ENCODE measurements at places on chromosomes 5 and 9.
A peak's percentile ranks its signal among the peaks of the same experiment; 100 is the strongest.

DNA sequence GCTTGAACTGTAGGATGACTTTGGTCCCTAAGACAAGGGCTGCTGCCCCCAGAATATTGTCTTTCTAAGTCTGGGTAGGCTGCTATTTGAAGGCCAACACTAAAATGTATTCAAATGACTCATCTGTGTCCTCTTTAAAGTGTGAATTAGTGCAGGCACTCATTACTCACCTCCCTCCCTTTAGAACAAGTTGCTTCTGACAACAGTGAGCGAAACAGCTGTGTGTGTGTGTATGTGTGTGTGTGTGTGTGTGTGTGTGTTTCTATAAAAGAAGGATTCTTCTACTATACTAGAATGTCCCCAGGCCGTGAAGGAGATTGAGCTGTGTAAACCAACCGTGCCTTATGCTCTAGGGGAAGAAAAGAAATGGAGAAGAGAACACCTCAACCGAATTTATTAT is 1337.2 kb downstream of the PTPRD start:
- no peak for DNase-seq

DNA sequence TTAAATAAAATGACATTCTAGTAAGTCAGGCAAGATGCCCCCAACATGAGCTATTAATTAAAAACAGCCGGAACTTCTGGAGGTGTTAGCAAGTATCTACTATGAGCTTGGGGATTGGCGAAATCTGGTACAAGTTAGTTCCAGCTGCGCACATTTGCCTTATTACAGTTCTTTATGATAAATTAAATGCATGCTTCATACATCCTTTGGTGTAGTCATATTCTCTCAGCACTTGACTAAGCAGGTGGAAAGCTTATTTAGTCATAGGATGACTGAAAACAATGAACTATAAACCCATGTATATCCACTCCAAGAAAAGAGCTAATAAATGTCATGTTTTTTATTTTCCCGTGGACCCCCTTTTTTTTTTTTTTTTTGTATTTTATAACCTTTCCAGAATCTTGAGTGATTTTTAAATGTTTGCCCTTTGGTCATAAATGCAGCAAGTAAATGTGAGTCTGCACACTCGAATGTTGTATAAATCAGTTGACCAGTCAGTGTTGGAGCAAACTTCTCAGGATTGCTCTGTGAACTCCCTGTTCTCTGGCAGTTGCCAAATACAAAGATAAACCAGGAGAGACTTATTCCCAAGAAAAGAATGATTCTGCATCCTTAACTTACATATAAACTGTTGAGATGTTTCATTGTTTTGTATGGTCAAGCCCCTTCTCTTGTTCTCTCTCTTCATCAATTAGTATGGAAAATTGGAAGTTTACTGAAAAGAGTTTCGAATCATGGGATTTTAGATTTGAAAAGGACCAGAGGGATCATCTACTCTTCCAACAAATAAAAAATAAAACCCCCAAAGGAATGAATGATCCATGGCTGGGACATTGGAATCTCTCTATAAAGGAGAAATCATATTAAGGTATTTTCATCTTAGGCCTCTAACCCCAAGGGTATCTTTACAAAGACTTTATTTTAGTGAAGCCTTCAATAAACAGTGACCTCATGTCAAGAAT is 38.3 kb downstream of the PIK3R1 start:
- DNase-seq: no peak

DNA sequence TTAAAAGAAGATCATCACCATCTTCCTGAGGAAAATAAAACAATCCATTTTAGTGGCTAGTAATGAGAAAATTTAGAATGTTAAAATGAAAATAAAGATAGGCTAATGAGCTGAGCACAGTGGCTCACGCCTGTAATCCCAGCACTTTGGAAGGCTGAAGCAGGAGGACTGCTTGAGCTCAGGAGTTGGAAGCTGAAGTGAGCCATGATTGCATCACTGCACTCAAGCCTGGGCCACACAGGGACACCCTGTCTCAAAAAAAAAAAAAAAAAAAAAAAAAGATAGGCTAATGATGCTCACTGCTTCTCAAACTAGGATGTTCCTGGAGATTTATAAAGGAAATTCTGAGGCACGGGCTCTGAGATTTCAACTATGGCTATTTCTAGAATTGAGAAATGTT is 50.3 kb downstream of the CPLANE1 start:
- no peak for DNase-seq

DNA sequence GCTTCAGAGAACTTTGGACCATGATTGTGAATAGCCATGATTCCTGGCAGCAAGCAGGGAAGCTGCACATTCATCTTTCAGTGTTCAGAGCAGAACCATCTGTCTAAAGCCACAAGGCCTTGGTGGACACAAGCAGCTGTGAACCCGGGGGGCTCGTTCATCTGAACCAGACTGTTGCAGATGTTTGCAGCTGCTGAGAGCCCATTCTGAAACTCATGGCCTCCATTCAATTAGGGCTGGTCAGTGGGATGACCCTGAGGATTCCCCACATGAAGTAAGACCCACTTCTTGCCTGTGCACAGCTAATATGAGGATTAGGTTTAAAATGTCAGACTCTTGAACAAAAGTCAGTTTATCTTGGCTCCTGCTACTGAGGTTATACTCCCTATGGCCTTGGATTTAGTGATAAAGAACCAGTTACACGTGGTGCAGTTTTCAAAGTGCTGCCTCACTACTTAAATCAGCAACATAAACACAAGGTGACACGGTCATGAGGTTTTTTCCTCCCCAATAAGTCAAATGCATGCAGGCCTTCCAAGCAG is 109.8 kb upstream of the IFNK start:
- DNase-seq: no peak

DNA sequence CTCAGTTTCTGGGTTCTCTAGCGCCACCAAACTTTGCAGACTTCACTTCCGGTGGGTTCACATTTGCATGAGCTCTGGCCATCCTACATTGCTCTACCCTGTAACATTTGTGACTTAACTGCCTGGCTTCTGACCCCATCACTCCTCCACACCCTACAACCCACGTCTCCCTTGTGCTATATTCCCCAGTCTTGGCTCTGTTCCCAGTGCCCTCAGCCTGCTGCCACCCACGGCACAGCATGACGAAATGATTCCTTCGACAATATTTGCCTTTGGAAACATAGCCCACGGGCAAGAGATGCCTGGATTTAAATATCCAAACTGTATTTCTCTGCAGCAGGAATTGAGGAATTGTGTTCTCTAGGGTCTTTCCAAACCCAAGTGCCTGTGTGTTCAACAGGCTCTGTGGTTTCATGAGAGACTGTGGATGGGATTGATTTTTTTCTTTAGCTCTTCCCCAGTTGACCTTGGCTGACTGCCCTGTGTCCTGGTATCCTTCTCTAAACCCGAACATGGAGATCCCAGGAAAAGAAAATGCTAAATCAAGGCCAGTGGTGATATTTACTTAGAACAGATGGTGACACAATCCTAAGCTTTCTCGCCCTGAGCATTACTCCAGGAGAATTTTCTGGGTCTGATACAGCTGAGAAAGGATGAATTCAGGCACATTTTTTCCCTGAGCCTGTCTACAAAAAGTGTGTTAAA is 44.4 kb upstream of the GRIA1 start:
- DNase-seq: peak; percentile 23

DNA sequence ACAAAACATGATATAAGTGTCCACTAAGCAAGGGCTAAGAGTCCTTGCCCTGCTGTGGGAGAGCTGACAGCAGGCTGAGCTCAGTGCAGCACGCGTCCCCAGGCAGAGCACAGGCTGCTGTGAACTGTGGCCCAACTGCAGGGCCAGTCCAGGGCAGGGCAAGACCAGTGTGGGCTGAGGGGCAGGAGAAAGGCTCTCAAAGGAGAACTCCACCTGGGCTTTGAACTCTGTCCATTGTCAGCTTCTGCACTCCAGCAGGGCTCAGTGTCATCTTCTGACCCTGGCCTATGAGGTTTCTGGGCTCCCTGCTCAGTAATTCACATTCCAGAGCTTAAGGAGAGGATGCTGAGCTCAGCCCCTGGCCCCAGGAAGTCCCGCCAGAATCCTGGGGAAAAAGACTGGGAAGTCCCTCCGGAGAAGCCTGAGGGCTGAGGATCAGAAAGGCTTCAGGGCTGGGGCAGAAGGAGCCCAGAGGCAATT is 37.4 kb downstream of the LHFPL2 start:
- DNase-seq: no peak

DNA sequence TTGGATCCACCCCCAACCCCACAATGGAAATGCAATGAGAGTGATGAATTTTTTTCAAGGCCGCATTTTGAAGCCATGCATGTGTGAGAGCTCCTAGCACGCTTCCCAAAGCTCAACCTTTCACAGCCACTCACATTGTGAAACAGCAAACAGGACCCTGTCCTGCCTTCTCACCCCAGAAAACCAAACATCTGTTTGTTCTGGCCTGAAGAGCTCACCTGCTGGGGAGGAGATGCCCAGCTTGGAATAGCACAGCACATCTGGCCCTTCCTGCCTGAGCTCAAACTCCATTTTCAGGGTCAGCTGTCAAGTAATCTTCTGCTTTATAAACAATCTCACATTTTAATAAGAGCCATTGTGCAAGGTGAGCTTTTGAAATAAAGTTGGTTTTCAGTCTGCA is 54.8 kb downstream of the SAXO1 start:
- DNase-seq: no peak

GRCh38 chr5:68077349-68077894 is 138.1 kb upstream of the PIK3R1 start:
- DNase-seq: no peak

DNA sequence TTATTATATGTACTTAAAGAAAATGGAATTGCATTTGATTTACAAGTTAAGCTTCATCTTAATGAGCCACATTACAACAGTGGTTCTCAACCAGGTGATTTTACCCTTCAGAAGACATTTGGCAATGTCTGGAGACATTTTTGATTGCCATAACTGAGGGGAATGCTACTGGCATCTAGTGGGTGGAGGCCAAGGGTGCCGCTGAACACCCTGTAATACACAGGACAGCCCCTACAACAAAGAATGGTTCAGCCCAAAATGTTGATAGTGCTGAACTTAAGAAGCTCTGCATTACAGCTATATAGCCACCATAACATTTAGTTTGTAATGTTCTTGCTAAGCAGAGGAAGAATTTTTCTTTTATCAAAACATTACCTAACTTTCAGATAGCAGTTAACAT is 103.1 kb downstream of the PAM start:
- no peak for DNase-seq

DNA sequence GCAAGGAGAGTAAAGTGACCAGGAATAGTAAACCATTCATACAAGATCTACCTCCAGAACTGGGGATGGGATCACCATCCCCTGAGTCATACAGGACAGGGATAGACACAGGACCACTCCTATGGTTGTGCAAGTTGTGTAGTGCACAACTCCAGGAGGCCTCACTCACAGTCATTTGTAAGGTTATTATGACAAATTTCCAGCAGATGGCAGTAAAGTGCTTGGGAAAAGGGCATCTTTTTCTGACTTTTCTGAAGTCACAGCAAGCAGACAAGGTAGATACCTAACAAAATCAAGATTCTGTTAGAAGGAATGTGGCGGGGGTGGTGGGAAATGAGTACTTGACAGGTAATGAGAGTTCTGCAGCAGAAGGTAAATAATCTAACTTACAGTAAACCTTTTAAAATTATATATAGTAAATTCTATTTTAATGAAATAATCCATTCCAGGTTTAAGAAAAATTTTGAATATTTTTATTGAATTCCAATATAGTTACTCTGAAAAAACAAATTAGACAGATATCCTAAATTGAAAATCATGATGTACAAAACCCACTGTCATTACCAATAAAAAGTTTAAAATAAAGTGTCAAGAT is 16.7 kb upstream of the KIF27 start:
- DNase-seq: no peak

DNA sequence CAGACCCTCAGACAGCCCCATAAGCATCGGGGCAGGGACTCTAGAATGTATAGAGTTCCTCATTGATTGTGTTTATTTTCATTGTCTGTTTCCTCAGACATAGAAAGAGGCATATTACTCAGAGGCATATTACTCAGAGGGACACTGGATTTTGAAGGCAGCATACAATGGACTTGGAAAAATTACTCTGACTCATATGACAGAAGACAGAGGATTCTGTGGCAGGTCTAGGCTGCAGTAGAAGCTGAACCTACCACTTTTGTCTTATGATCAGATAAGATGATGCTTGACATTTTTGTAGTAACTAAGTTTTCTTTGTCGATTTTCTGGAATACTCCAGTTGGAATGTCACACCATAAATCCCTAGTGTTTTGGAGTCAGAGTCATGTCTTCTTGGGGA is 105.2 kb downstream of the ST8SIA4 start:
- DNase-seq: no peak

DNA sequence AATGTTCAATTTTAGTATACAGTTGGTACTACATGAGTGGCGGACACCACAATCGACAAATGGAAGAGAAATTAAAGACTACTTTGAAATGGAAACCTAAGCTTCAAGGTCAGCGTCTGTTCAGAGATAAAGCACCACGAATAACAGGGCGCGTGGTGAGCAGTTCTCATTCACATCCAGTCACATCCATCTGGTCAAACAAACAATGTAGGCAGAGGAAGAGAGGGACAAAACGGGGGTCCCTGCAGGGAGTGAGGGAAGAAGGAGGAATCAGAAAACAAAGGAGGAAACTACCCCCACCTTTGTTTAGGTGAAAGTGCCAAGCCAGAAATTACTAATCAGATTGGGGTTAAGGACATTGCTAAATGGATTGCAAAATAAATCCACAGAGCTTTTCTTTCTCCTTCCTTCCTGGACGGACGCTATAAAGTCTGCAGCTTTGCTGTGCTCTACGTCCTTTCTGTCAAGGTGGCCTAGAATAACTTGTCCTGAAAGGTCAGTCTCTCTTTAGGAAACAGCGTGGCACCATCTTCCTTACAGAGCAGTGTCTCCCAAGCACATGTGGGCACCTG is 138.6 kb downstream of the ENTREP1 start:
- no peak for DNase-seq

GRCh38 chr9:134992755-134993124 is 75.0 kb upstream of the FCN1 start:
- peak; percentile 63 for DNase-seq

GRCh38 chr5:121969660-121970295 is 8.0 kb downstream of the SRFBP1 start:
- DNase-seq: no peak

- DNase-seq: no peak
Measured at GRCh38 chr9:13274886-13275641, 4.4 kb downstream of the MPDZ start.

DNA sequence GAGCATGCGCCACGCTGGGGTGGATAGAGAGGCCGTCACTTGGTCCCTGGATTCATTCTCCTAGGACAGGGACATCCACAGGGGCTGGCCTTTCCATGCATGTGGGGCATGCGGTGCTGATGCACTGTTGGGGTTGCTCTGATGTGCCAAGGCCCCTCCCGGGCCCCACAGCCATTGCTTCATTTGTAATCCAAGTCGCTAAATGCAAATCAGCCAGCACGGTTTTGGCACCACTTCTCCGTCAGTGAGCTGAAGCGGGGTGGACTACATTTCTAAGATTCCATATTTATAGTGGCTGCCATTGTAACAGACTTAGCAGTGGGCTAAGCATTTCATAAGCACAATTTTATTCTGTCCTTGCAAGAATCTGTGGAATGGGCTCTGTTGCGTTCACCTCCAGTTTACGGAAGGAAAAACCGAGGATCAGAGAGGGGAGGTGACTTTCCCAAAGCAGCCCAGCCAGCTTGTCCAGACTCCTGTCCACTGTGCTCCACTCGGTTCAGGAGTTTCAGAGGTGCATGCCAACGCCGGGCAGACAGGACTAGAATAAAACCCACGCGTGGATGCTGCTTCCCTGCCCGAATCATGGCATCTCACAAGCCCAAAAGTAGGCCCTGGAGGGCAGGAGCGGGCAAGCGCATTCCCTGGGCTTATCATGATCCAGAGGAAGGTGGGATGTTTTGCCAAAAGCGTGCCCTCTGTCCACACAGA is 102.6 kb upstream of the COL5A1 start:
- DNase-seq: no peak

GRCh38 chr5:142571371-142571770 is 114.5 kb downstream of the FGF1 start:
- DNase-seq: no peak

GRCh38 chr5:150791536-150791935 is 13.0 kb downstream of the SMIM3 start:
- no peak for DNase-seq

Data from DMS79 (cell line).